Stimulated activated CD8-positive, alpha-beta memory T cell treated with anti-CD3 and anti-CD28 coated beads, Interleukin-12 subunit alpha, Interleukin-12 subunit beta, amount 100 ng/mL, for 4 hours (primary cell): ENCODE measurements at places on chromosomes 4 and X.

- DNase-seq = no peak
These were observed 1081.5 kb upstream of the TENM3 start for GRCh38 chr4:181161669-181162068.

GRCh38 chr4:152050106-152050505, 289.3 kb upstream of the GATB start:
- DNase-seq = no peak

DNA sequence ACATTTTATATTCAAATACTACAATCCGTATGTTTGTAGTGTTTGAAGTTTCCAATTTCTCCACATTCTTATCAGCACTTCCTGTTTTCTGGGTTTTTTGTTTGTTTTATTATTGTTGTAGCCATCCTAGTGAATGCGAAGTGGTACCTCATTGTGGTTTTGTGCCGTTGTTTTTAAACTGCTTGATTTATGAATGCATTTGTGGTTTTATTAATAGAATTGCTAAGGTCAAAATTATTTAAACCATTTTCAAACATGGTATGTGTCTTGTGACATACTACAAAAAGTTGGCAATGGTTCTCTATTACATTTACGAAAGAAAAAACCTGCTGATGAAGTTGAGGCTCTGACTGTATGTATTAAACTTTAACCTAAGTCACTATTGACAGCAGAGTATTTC, 780.0 kb upstream of the MAGEB2 start:
- DNase-seq = no peak

DNA sequence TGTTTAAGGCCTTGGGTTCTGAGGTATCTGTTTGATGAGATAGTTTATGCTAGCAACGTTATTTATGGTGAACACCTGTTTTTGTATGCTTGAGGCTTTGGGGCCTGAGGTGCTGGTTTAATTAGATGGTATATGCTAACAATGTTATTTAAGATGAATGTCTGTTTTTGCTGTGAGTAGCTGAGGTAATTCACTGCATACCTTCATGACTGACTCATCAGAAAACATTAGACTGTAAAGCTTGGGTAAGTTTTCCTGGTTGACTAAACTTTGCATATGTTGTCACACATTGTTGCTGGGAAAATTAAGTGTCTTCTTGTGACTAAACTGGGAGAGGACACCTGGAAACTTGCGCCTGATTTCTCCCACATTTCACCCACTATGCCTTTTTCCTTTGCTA, 1026.6 kb downstream of the RAPGEF2 start:
- no peak for DNase-seq

DNA sequence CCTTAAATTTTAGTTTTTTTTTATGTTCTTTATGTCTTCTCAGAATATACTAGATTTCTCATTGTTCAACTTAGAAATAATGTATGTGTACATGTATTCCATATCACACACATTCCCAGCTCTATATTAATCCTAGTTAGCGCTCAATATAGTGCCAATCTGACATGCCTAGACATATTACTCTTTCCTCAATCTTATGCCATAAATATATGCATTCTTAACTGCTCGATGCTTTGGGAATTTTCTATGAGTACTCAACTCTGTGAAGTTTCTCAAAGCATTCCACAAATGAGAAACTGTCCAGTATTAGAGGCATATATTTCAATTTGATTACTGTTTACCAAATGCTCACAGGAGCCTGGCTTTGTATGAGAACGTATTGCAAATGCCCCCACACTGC, 231.2 kb upstream of the VEGFC start:
- no peak for DNase-seq
